LoVo (cell line): ENCODE measurements at places on chromosomes 1 and 21.

GRCh38 chr1:39086386-39086785, 60.2 kb downstream of the NDUFS5 start:
- no peak for DNase-seq

GRCh38 chr21:36608897-36609225, 90.1 kb upstream of the SIM2 start:
- no peak for DNase-seq

- DNase-seq, result no peak
Measured at GRCh38 chr1:25909040-25909439, 2.8 kb upstream of the STMN1 start.

DNA sequence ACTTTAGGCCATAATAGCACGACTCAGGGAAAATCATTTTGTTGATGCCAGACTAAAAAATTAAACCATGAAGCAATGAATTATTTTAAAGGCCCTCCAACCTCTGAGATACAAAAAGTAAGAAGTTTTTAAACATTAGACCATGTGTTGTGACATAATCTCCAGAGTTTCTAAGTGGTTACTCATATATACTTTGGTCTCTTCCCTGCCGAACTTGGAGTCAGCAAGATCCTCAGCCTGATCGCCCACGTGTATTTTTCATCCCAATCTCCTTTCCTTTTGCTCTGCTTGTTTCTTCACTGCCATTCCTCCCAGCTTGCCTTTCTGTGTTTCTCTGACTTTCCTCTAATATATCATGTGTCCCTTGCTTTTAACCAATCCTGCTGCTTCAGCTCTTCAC, 3.8 kb downstream of the ARV1 start:
- DNase-seq, result no peak

DNA sequence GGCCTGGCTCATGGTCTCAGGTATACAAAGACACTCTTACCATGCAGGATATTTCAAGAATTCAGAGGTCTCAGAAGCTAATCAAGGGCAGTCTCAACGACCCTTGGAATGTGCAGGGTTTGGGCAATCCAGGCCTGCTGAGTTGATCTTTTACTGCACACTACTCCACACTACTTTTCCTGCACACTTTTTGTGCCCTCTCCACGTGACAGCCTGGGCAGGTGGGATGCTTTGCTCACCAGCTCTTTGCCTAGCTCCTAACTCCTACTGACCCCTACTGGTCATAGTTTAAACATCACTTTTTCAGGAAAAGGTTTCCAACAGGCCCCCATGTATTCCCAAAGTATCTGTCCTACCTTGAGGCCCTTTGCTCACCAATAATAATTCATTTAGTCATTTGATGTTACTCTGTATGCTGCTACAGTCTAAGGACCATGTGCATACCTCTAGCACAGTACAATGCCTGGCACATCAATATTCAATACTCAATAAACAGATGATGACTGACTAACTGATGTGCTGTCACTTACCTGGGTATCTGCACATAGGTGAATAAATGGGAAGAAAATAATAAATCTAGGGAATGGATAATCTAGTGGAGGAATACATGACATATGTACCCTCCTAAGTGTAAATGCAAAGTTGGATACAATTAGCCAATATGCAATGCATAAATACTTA, 9.6 kb downstream of the DUSP23 start:
- peak; percentile 8 for DNase-seq

DNA sequence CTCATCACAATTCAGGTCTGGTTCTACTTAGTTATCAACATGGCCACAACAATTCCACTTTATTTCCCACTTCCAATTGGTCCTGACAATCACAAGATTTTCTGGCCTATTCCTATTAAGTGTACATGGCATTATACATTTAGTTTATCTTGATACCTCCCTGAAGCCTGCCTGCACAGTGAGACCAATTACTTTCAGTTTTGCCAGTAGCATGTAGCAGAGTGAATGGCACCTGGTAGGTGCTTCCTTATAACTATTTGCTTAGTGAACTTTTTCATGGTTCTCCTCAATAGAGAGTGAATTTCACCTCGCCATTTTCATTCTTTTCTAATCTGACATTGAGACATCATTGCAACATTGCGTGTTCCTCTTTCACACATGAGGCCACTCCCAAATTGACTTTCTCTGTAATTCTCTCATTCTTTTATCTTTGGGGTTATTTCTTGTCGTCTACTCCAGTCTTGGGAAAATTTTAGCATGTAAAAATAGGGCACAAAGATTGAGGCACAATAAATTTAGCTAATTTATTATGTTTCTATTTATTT, 124.3 kb downstream of the DISC1 start:
- DNase-seq, result no peak

GRCh38 chr1:60998786-60999185, 83.6 kb upstream of the NFIA start:
- no peak for DNase-seq

- no peak for DNase-seq
Measured at GRCh38 chr1:199590708-199591107, 436.8 kb upstream of the NR5A2 start.

GRCh38 chr1:200275415-200275814, 134.4 kb downstream of the ZNF281 start:
- no peak for DNase-seq

- no peak for DNase-seq
Measured at GRCh38 chr1:5860277-5860676, 131.9 kb downstream of the NPHP4 start.

DNA sequence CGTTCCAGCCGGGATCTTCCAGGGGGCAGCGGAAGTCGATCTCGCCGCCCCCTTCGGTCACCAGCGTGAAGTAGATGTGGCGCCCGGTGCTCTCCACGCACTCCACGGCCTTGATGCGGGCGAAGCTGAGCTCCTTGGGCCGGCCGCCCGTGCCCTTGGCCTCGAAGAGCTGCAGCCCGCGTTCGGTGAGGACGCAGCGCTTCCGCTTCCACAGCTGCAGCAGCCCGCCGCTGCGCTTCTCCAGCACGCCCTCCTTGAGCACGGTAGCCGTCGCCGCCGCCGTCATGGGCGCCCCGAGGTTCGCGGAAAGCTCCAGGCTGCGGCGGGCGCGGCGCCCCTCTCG, 516 bp downstream of the PHLDA3 start:
- DNase-seq, result no peak

GRCh38 chr21:32569261-32570230, 15.8 kb downstream of the TCP10L start:
- peak; percentile 80 for DNase-seq

DNA sequence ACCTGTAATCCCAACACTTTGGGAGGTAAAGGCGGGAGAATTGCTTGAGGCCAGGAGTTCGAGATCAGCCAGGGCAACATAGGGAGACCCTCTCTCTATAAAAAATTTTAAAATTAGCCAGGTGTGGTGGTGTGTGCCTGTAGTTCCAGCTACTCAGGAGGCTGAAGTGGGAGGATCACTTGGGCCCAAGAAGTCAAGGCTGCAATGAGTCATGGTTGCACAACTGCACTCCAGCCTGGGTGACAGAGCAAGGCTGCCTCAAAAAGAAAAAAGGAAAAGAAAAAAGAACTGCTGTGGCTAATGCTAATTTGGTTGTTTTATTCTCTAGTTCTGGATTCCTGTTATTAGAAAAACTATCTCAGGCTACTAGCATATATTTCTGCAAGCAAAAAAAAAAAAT, 29.8 kb downstream of the DBT start:
- DNase-seq, result no peak

DNA sequence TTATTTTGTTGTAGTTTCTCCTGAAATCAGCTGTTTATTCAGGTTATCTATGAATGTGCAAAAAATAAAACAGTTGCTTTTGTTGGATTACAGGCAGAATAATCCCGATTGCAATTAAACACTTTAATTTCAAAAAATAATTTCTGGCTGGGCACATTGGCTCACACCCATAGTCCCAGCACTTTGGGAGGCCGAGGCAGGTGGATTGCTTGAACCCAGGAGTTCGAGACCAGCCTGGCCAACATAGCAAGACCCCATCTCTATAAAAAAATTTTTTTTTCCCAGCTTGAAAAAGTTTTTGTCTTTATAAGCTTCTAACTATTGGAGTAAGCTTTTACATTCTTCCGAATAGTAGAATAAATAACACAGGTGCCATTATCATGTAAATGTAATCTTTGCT, 15.3 kb downstream of the RCAN3 start:
- no peak for DNase-seq

GRCh38 chr1:115729756-115730155, 38.8 kb downstream of the CASQ2 start:
- no peak for DNase-seq

DNA sequence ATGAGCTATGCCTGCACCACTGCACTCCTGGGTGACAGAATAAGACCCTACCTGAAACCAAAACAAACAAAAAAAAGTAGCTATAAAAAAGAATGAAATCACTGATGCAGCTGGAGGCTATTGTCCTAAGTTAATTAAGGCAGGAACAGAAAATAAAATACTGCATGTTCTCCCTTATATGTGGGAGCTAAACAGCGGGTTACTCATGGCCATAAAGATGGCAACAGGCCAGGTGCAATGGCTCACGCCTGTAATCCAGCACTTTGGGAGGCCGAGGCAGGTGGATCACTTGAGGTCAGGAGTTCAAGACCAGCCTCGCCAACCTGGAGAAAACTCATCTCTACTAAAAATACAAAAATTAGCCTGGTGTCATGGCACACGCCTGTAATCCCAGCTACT, 152.7 kb downstream of the PIK3R3 start:
- peak; percentile 12 for DNase-seq

DNA sequence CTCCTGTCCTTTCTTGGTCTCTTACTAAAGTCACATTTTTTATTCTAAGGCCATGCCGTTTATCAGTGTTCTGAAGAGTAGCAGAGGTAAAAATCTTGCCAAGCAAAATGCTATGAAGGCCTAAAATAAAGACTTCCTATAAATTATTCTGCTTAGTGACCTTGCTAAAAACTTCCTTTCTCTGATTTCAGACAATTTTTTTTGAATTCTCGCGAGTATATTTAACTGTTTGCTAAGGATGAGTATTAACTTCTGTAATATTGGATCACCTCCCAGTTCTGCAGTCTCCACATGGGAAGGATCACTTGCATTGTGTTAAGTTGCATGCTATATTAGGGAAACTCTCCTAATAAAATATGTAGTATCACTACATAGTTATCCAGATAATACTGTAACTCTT, 123.4 kb upstream of the SNX7 start:
- no peak for DNase-seq

DNA sequence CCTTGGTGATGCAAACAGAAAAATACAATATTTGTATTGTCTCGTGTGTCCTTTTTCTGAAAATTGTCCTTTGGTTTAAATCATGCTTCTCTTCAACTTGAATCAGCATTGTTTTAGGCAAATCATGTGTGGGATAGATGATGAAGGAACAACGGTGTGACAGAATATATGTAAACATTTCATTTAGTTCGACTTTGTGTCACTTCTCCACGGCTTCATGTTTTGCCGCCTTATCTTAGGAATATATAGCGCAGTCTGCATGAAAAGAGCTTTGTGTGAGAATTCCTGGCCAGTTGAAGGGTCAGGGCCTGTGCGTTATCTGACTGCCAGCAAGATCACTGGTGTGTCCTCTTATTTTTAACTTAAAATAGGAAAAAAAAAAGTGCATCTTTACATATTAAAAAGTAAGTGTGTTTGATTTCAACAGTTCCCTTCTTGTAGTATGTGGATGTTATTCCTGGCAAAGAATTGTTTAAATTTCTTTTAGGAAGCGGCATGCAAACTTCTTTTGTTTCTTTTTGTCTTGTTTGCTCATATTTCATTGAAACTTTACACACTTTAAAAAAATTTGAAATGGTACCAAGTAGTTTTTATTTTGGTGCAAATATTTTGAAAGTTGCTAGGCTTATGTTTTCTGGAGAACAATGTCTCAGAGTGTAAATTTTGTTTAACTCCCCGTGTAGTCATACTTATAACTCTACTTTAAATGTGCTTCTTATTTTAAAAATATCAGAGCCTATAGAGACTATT, 465.2 kb downstream of the USP25 start:
- no peak for DNase-seq

GRCh38 chr1:210340841-210341240, 12.1 kb downstream of the HHAT start:
- no peak for DNase-seq

GRCh38 chr21:25636727-25637126, 2.3 kb upstream of the JAM2 start:
- DNase-seq, result no peak

DNA sequence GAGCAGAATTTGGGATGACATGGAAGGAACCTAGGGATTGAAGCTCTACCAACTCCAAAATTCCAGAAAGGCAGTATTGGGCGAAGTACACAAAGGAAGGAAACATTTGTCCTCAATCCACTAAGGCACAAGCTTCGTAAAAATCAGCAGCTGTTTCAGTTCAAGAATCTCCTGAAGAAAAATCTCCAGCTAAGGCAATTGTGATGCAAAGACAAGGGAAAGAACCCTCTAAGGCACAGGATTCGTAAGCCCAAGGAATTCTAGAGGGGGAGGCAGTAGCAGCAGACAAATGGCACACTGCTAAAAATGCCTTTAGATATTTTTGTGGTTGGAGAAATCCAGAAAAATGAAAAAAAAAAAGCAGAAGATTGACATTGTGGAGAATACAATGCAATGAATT, 64.5 kb upstream of the PLPPR5 start:
- no peak for DNase-seq

DNA sequence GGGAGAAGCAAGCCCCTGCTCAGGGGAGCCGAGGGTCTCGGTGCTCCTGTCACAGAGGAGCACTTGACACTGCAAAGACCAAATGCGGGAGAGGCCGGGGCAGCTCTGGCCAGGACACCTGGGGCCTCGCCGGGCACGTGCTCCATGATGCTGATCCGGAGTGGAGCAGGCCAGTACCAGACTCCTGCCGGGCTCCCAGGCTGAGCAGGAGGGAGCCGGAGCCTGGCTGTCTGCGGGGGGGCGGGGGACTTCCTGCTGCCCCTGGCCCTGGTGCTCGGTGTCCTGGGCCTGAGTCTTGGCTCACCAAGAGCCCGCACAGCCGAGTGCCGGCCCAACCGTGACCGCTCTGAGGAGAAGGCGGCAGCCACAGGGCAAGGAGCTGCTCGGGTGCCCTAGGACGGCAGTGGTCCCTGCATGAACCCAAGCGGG, 38.5 kb upstream of the TMEM52 start:
- DNase-seq, result no peak

DNA sequence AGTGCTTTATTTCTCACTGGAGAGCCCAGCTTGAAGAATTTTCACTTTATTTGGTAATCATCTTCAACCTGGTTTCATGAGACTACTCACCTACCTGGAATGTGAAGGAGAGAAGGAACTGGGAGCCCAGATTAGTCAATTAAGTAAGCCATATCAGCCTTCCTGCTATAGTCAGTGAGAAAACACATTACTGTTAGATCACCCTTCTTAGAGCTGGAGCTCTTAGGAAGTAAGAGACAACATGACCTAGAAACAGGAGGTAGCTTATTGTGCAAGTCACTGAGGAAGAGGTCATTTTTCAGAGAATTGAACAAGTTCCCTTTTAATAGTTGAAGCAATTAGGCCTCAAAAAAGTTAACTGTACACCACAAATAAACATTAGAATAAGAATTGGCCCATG, 49.2 kb upstream of the TEKT2 start:
- no peak for DNase-seq

DNA sequence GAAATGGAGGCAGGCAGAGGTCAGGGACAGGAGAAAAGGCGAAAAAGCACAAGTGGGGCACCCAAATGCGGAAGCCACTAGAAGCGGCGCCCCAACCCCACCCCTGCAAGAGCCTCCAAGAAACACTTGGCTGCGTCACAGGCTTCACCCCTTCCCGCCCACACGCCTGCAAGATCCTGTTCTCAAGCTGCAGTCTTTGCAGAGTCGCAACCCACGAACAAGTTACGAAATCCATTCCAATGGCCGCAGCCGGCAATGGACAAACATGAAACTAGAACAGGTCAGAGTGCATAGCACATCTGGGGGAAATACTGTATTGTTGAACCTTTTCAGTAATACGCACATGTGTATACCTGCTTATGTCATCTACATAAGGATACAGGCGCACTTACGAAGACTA, 103.6 kb downstream of the PSMG1 start:
- DNase-seq, result no peak

GRCh38 chr1:61887931-61888564, 145.8 kb downstream of the PATJ start:
- no peak for DNase-seq
